ENCODE measurements at places on chromosomes 16 and 17.

- DNase-seq: no peak
These were observed 22.6 kb downstream of the DYNC1LI2 start for GRCh38 chr16:66728804-66729203.

- DNase-seq: peak; percentile 93
These were observed 237.8 kb downstream of the PRKCA start for GRCh38 chr17:66540131-66540781.

- no peak for DNase-seq
These were observed 56.1 kb downstream of the ESRP2 start for GRCh38 chr16:68179855-68180254.

DNA sequence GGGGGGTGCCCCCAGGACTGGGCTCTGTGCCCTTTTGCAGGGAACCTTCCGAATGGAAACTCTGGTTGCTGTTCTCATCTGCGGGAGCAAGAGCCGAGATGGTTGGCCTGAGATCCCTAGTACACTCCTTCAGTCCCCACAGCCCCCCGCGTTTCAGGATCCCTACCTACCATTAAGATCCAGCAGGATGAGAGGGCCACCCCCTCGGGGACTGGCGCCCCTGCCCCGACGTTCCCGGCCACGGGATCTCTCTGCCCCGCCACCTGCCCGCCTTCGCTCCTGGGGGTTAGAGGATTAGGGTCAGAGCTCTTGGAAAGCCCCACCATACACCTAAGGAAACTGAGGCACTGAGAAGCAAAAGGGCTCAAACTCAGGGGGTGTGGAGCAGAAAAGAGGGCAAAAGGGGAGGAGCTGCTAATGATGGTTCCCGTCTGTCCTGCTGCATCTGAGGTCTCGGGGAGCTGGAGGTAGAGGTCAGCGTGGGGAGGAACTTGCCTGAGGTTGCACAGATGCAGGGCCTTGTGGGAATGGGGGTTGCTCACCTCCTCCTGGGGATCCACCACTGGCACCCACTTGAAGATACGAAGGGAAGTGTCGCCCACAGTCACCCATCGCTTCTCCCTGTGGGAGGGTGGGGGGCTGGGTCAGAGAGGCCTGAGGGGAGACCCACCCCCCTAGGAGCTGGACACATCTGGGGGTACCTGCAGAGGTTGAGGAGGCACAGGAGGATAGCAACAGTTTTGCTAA, 1.0 kb downstream of the BCL7C start:
- no peak for DNase-seq

GRCh38 chr16:49048557-49048956, 233.1 kb downstream of the CBLN1 start:
- DNase-seq: no peak

DNA sequence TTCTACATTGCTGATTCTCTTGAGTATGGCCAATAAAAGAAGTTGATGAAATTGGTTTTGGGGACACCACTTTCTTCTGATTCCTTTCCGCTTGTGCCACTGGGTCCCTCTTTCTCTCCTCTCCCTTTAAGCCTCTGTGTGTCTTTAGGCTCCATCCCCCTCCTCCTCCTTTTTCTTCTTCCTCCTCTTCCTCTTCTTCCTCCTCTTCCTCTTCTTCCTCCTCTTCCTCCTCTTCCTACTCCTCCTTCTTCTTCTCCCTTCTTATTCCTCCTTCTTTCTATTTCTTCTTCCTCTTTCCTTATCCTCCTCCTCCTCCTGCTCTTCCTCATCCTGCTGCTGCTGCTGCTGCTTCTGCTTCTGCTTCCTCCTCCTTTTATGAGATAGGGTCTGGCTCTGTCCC, 93.7 kb downstream of the CHD9NB start:
- DNase-seq: no peak

GRCh38 chr17:14360856-14361255, 60.0 kb downstream of the HS3ST3B1 start:
- no peak for DNase-seq

DNA sequence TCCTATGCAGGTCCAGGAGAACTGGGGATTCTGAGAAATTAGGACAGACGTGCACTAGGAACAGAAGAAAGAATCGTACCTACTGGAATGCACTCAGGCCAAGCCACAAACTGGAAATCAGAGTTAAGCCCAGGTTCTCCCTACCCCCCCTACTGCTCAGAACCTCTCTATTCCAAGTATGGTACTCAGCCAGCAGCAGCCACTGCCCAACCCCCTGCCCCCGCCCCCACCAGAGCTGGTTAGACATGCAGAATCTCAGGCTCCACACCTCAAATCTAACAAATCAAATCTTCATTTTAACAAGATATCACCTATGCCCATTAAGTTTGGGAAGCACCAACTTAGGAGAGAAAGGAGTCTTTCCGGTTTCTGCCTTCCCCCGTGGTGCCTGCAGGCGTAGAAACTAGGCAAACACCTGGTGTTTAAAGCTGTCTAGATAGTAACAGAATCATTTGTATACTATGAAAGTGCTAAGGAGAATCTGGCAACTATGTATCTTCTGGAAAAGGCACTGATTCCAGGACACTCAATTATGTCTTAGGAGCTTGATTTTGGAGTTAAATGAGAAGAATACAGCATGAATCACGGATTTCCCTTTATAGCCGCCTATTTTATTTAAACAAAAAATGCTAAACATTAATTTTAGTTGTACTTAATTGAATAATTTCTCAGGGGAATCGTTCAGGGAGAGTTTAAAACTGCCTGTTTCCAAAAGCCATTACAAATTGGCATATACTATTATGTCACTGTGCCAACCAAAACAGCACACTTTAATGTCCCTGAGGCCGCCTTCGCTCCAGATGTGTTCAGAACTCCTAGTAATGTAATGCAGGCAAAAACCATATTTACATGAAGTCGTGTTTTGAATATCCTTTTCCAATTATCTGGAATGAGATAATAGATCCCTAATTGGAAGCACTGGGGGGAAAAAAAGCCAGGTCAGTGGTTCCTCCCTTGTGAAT, 166.5 kb downstream of the STX8 start:
- no peak for DNase-seq

- DNase-seq: no peak
These were observed 42.8 kb downstream of the MEAK7 start for GRCh38 chr16:84461413-84462295.
